ENCODE measurements at places on chromosomes 2 and 18.
A peak's percentile ranks its signal among the peaks of the same experiment; 100 is the strongest.

DNA sequence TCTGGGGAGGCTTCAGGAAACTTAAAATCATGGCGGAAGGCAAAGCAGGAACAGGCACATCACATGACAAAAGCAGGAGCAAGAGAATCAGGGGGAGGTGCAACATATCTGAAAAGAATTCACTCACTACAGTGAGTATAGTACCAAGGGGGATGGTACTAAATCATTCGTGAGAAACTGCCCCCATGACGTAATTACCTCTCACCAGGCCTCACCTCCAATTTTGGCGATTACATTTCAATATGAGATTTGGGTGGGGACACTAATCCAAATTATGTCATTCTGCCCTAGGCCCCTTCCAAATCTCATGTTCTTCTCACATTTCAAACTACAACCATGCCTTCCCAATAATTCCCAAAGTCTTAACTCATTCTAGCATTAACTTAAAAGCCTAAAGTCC lies 740.8 kb upstream of the SOX11 start:
- no peak for DNase-seq

- DNase-seq = peak; percentile 9
Observed at GRCh38 chr2:79511320-79511951, 1.4 kb upstream of the CTNNA2 start.

DNA sequence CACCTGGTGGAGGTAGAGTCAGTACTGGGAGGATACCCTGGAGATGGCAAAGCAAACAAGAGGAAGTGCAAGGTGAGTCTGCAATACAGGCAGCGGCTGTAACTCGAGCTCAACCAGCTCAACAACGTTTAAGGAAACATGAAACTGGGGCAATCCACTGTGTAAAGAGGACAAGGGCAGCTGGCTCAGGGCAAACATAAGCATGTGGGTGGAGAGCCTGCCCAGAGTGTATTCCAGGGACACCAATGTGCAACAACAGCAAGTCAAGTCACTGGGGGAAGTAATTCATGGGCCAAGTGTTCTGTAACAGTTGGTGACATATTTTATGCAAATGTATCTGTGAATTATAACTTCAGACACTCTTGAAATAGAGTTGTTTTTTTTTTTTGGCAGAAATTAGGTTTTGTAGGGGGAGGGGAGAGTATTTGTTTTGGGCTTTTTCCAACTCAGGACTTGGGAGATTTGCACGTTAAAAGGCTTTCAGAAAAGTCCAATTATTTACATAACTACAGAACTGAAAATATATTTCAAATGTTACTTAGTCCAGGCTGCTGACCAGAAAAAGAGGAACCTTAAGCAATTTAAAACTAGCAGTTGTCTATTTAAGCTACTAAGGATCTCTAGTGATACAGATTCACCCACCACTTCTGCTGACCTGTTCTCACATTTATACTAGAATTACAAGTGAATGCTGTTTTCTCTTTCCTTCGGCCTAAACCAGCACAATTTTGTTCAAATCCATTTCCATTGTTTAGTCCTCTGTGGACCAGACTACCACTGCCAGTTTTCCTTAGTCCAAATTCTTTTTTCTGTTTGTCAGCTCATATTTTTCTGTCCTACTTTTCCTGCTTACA lies 18.6 kb downstream of the NRXN1 start:
- no peak for DNase-seq

DNA sequence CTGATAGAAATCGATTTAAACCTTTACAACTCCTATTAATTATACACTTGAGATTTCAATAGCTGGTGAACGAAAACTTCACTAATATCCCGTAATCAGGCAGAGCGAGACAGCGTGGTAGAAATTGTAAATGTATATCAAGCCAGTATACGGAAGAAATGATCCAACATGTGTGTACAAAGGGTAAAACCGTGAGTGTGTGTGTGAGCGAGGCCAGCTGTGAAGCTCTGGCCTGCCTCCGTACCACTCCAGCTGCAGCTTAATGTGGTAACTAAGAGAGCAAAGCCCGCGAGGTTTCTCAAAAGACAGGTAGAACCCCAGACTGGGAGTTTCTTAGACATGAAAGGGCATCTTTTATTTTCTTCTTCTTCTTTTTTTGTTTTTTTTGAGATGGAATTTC lies 52.3 kb upstream of the ZNF516 start:
- no peak for DNase-seq

GRCh38 chr18:62959481-62959880 lies 244.1 kb downstream of the PHLPP1 start:
- DNase-seq = no peak

- peak; percentile 3 for DNase-seq
Observed at GRCh38 chr18:41767960-41768359, 187.1 kb upstream of the PIK3C3 start.

- no peak for DNase-seq
Observed at GRCh38 chr2:108691447-108691846, 27.8 kb upstream of the RANBP2 start.

GRCh38 chr2:64609227-64609941 lies 44.3 kb downstream of the SERTAD2 start:
- DNase-seq = peak; percentile 71

DNA sequence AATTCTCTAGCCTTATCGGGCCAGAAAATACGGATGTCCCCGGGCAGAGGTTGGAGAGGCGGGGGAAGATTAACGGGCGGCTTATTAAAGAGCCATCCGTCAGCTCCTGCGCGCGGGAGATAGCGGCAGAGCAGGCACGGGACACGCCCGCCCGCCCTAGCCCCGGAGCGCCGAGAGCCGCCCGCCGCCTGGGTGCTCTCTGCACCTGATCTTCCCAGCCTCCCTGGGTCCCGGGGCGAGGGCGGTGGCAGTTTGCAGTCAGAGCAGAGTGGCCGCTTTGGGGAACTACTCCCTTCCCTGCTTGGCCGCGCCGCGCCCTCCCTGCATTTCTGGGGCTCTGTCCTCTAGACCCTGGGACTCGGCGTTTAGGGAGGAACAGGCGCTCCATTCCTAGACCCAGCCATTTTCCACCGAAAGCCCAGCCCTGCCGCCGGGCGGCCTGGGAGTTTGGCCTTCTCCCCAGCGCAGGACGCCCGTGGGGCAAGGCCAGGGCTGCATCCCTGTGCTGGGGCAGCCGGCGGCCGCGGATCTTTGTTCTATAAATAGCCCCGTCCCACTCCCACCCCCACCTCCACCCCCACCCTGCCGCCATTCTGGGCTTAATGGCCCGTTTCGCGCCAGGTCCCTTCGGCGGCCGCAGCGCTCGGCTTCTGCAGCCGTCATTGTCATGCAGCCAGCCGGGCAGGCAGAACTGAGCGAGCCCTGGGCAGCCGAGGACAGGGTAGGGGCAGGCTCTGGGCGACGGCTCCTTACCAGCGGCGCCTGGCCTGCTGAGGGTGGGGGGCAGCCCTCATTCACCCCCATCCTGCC lies 6.6 kb downstream of the GAD1 start:
- peak; percentile 39 for DNase-seq

- DNase-seq = no peak
Observed at GRCh38 chr18:79371561-79372121, 24.1 kb upstream of the NFATC1 start.

DNA sequence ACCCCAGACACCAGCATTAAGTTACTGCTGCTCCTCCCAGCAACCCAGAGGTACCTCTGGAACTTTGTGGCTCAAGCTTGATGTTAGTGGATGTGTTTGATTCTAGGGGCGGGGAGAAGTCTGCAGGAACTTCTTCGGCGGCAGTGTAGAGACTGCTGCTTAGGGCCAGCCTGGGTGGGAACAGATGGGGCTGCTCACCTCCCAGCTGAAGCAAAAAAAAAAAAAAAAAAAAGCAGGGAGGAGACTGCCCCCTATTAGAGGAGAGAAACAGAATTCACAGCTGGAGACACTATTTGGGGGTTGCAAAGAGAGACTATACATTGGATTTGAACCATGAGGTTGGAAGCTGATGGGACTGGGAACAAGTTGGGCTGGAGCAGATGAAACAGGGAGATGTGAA lies 28.6 kb upstream of the FAM136A start:
- no peak for DNase-seq

GRCh38 chr18:46071653-46072375 lies at the start of gene PSTPIP2:
Gene PSTPIP2 (minus strand): TSS chr18:46072260. CDS start chr18:46072188, 72 bp downstream.
- DNase-seq = peak; percentile 75

DNA sequence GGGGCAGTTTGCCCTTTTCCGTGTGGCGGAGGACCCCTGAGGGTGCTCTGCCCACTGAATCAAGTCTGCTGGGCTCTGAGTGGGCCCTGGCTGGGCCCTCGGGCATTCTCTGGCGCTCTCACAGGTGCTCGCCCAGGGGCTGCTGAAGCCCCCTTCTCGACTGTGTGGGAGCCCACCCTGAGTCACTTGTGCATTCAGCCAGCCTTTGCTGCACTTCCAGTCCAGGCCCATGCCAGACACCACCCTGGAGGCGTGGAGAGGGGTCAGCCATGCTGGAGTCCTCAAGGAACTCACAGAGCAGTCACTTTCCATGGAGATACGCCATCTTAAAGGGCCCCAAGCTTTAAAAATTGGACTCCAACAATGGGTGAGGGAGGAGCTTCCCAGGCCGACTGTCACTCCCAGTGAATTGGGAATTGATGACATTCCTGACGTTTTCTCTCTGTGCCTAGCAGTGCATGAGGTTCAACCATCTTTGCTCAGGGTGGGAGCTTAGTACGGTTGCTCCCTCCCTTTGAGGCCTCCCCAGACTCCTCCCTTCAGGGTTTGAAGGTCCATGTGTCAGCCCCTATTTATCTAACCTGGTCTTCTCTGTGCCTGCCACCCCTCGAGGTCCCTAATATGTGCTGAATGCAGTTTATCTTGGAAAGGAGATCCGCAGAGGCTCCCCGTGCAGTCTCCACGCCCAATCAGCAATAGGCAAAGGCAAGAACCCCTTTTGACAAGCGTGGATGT lies 71.8 kb upstream of the HS6ST1 start:
- DNase-seq = no peak

DNA sequence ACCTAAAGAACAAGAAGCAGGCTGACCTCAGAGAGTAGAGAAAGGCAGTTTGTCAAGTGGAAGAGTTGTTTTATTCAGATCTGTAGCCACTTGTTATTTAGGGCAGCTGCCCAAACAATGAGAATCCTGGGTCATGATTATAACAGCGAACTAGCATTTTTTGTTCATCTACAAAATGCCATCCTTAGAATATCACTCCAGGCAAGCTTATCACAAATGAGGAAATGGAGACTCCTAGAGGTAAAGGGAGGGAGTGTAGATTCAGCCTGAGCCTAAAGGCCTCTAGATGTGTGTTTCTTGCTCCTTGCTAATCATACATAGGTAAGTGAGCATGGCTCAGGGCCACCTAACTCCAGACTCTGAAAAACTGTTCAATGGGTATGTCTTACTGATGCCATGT lies 126.1 kb downstream of the HNMT start:
- DNase-seq = no peak

GRCh38 chr2:18074476-18074875 lies 196.0 kb downstream of the KCNS3 start:
- DNase-seq = no peak

DNA sequence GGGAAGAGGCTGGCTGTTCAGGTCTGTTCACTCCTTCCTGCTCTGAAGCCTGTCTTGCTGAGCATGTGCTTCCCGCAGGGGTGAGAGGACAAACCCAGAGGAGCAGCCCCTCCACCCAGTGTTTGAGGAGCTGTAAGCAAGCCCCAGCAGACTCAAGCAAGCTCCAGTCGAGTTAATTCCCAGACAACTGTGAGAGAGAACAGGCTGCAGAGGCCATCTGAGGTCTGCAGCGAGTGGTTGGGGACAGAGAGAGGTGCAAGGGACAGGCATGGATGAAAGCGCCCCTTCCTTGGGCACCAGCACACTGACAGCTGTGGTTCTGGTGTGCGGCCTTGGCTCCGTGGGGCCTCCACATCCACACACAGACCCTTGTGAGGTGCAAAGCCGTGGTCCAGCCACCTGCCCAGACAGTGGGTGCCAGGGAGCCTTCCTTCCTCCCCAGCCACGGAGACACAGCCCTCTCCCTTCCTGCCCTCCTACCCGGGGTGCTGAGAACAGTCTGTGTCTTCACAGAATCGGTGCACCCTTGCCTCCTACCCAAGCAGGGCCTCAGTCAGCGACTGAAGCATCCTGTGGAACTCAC lies 36.2 kb downstream of the MAL start:
- DNase-seq = no peak

DNA sequence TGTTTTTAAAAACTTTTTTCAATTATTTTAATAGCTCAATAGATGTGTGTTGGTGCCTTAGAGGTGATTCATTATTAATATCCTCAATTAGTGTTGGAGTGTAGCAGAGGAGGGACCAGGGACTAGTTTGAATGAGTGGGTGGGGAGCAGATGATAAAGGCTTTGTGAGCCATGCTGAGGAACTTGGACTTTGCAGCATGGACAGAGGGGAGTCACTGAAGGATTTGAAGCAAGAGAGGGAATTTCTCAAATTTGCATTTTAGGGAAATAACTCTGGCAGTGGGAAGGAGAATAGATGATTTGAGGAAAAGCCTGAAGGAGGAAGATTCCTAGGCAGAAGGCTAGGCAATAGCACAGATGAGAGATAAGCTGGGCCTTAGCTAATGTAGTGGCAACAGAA lies 42.3 kb upstream of the RMND5A start:
- DNase-seq = no peak

- DNase-seq = no peak
Observed at GRCh38 chr18:10726198-10727068, 200.6 kb downstream of the NAPG start.

- peak; percentile 43 for DNase-seq
Observed at GRCh38 chr2:69685321-69686048, 41.9 kb upstream of the AAK1 start.

- DNase-seq = no peak
Observed at GRCh38 chr2:202037086-202037485, 3.4 kb downstream of the FZD7 start.

GRCh38 chr18:63979409-63979920 lies 9.6 kb downstream of the SERPINB8 start:
- peak; percentile 33 for DNase-seq

- no peak for DNase-seq
Observed at GRCh38 chr2:115161771-115162493, 719.5 kb downstream of the DPP10 start.

- DNase-seq = no peak
Observed at GRCh38 chr2:231296401-231296974, 98.1 kb downstream of the ARMC9 start.

GRCh38 chr2:176683618-176684111 lies 414.4 kb downstream of the MTX2 start:
- DNase-seq = no peak

DNA sequence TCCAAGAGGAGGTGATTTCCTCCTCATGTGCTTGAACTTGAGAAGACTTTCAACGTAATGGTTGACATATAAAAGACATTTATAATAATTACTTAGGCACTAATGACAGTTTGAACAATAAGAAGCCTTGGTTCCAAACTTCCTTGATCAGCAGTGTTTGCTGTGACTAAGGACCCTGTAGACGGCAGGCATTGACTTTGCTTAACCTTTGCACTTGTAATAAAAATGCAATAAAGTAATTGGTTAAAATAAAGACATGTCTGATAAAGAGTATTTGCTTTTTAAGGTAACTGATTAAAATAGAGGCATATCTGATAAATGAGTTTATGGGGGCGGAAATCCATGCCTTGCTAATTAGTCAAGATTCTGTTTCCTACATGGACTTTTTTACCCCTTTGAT lies 82.2 kb upstream of the ST8SIA3 start:
- DNase-seq = no peak

DNA sequence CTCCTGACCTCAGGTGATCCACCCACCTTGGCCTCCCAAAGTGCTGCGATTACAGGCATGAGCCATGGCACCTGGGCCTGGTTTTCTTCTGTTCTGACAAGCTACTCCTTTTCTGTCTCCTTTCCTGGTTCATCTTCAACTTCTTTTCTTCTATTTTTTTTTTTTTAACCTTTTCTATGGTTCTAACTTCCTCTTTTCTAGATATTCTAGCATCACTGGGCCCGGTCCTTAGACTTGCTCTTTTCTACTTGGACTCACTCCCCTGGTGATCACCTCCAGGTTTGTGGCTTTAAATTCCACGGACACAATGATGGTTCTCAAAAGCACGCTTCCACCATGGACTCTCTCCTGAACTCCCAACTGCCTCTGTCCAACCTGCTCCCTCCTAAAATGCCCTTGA lies 2.0 kb downstream of the EIF2AK2 start:
- no peak for DNase-seq
